ENCODE measurements at places on chromosomes 6 and 20.

- peak; percentile 40 for DNase-seq
These were observed at the start of gene GNMT for GRCh38 chr6:42960243-42961019. Gene GNMT (plus strand): TSS chr6:42960754. CDS start chr6:42960768, 14 bp downstream.

GRCh38 chr6:137680705-137681346 lies 186.2 kb upstream of the TNFAIP3 start:
- no peak for DNase-seq

- DNase-seq = no peak
These were observed 187.3 kb upstream of the HEY2 start for GRCh38 chr6:125562156-125562555.

DNA sequence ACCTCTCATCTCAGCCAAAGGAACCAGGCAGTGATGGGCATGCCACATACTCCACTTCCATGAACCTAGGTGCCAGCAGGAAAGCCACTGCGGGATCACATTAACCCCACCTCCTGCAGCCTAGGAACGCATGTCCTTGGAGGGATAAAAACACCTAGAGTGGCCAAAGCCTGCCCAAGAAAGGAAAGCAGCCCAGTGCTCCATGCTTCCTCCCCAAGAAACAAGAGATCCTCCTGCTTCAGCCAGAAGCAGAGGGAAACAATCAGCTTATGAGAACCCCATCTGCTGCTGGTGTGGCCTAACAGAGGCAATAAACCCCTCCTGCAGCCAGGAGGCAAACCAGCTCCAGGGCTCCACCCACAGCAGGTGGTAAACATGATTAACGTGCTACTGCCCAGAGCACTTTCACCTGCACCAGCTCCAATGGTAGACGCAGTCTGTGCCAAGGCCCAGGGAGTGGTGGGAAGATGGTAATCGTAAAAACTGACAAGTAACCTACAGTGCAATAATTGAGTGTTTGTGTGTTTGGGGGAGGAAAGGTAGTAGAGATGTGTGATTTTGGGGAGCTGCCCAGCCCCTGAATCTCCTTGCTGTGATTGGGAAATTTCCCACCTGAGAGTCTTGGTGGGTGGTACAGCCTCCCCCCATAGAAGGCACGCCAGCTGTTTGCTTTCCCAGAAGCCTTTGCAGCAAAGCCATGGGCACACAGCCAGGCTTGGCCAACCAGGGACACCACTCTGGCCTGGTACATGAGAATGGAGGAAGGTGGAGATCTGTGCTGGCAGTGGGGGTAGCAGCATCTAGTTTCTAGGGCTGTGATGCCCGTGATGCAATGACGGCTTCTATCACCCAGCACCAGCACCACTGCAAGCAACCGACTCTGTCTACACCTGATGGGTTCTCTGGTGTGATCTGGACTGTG lies 50.6 kb upstream of the TBC1D7 start:
- no peak for DNase-seq

DNA sequence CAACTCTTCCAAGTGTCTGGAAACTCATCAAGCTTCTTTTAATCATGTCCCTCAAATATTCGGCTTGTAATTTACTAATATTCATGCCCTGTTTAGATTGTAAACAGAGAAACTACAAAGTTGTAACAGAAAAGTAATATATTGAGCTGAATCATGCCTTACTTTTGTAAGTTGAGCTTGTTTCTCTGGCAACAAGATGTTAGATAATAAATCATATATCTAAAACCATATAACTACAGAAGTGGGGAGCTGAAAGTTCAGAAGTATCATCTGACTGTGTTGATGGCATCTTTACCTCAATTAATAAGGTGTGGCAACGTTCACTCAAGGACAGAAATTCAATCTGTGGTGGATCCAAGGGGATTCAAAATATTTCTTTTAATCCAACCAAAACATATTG lies 263.9 kb downstream of the PLCB1 start:
- no peak for DNase-seq

DNA sequence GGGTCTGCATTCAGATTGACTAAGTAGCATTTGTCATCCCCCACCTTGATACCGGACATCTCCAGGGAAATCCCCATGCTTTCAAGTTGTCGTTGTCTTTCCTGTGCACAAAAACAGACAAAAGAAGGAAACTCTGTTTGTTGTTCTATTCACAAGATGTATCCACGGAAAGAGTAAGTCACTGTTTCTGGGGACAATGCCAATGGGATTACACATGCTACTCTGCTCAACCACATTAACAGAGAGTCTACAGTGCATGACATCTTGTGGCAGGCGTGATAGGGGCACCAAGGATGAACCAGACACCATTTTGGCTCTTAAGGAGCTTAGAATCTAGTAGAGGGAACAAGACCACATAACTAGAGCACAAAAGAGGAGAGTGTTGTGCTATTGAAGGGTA lies 124.4 kb upstream of the NUP153 start:
- no peak for DNase-seq

DNA sequence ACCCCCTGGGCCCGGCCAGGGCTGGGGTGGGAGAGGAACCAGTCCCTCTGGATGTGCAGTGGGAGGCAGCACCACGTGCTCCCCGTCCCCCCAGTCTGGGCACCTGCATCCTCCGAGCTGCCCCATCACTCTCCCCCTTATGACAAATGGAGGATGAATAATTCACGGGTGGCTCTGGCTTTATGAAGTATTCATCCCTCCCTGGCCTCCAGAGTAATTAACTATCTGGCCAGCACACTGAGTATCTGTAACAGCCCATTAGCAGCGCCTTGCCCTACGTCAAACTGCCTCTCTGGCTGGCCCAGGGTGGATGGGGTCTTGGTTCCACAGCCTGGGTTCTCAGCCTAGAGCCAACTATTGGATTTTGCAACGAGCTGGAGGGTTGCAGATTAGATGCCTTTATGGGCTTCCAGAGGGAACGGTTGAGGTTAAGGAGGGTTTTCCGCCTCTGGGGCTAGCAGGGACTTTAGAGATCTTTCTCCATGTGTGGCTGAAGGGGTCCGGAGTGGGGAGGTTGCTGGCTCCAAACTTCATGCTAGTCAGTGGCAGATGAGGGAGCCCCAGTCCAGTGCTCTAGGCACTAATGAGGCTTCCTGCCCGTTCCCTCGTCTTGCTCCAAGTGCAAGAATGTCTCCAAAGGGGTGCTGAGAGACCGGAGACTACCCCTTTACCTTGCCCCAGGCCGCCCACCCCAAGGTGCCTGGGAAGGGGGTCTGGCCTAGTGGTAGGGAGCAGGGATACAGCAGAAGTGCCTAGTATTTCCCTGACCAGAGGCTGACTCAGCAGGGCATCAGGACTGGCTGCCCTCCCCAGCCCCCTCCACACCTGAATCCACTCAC lies 53.5 kb upstream of the MLN start:
- no peak for DNase-seq

- no peak for DNase-seq
These were observed 179.6 kb downstream of the TFAP2C start for GRCh38 chr20:56808732-56809131.

GRCh38 chr20:20938131-20938530 lies 168.0 kb downstream of the LINC00237 start:
- DNase-seq = no peak

- DNase-seq = no peak
These were observed 41.2 kb downstream of the CD40 start for GRCh38 chr20:46159101-46159897.

GRCh38 chr6:10526156-10526555 lies 5.0 kb downstream of the GCNT2 start:
- no peak for DNase-seq

- DNase-seq = peak; percentile 33
These were observed 29.0 kb downstream of the PDYN start for GRCh38 chr20:1964659-1965405.

- no peak for DNase-seq
These were observed 171.1 kb downstream of the WDR27 start for GRCh38 chr6:169530752-169531123.

All from activated naive CD4-positive, alpha-beta T cell treated with anti-CD3 and anti-CD28 coated beads, Interleukin-2, amount 50 U/mL, for 16 hours (primary cell).